ENCODE measurements at places on chromosomes 16 and 17. TPM values are rescaled to one million over a fixed set of nuclear protein-coding genes. Genes with fewer than 3 reads are reported as not detected.

GRCh38 chr17:18933102-18934058 lies 18.6 kb upstream of the SLC5A10 start:
- no peak for DNase-seq

The HS3ST2 gene
- total RNA-seq: 2.0 TPM

The ZBTB4 gene
- 17.6 TPM for total RNA-seq

GRCh38 chr17:50492214-50492613 lies 13.6 kb downstream of the RSAD1 start:
- DNase-seq: no peak
